ENCODE measurements at places on chromosomes 4 and X.

- no peak for DNase-seq
Observed at GRCh38 chrX:19585332-19586082, 70.2 kb upstream of the MAP3K15 start.

- DNase-seq, result no peak
Observed at GRCh38 chr4:141757287-141757686, 120.9 kb downstream of the IL15 start.

GRCh38 chr4:96186593-96186992, 346.7 kb downstream of the PDHA2 start:
- no peak for DNase-seq

GRCh38 chrX:105753411-105753810, 68.9 kb upstream of the NRK start:
- DNase-seq, result no peak
